CD4-positive, alpha-beta T cell treated with Interleukin-2 at 100 ng/mL for 4 hours (primary cell): ENCODE measurements at places on chromosomes 3 and 15.

- DNase-seq = peak; percentile 39
Observed at GRCh38 chr3:4904811-4905695, 74.2 kb upstream of the BHLHE40 start.

DNA sequence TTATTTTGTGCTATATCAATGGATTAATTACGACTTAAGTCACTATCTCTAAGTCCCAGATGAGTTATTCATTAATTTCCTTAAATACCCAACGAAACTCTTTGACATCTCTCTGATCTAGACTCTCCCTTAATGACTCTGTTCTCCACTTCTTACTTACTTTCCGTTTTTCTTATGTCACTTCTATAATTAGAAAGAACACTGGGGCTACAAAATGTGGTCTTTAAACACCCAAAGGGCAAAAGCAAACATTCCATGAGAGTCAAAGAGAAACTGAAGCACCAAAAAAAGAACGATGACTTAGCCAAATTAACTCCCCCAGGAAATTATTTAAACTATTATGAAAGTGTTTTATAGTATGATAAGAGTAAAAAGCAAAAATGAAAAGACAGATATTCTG, 166.4 kb upstream of the UBE2E2 start:
- DNase-seq = no peak

DNA sequence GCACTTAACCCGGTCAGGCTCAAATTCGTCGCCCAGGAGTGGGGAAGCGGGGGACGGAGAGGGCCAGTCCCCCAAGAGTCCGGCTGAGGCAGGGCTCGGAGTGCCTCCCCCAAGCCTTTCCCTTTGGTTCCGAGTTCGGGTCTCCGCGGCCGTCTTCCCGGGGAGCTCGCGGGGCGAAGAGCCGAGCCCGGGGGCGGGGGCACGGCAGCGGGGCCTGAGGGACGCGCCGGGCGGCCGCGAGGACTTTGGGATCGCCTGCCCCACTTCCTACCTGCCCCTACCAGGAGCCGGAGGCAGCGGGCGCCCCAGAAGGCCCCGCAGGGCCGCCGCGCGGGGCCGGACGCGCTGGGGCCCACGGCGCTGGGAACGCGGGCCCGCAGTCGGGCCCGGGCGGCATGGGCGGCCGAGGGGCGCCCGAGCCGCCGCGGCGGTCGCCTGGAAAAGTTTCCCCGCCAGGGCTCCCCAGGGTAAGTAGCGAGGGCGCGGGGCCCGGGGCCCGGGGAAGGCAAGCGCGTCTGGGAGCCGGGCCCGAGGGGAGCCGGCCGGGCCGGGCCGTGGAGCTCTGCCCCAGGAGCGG, 2.8 kb downstream of the FURIN start:
- peak; percentile 29 for DNase-seq

- DNase-seq = no peak
Observed at GRCh38 chr3:27279123-27279522, 90.1 kb downstream of the NEK10 start.

DNA sequence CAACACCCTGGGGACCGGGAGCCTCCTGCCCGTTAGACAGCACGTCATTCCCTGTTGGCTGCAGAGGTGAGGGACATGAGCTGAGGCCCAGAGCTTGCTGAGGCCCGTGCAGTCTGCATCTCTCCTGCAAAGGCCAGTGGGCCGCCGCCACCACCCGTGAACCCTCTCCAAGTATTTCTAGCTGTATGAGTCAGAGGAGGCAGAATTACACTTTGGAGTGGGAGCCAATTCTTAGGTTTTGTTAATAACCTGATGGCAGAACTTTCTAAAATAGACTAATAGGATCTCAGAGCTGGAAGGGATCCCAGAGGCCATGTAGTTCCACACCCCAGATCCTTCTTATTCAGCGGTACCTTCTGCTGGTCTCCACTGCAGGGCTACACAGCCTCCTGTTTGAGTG, 335.2 kb upstream of the CTDSPL start:
- no peak for DNase-seq

- no peak for DNase-seq
Observed at GRCh38 chr3:22360164-22360563, 609.2 kb upstream of the ZNF385D start.
